ENCODE measurements at places on chromosomes 5 and 9. TPM values are rescaled to one million over a fixed set of nuclear protein-coding genes. Genes with fewer than 3 reads are reported as not detected.

DNA sequence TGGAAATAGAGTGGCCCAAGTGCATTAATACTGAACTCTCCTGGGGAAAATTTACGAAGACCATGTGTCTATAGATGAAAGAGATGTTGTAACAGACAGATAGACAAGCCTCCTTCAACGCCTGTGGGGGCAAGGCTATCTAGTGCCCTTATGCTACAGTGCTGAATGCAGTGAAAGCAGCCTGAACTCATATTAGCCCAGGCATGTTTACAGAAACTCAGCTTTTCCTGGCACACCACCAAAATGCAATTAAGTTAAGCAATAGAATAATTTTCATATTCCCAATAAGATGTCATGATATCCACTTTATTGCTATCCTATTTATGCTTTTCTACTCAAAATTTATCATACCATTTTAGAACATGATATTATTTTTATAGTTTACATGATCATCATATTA is 277.0 kb downstream of the DIRAS2 start:
- no peak for DNase-seq

DNA sequence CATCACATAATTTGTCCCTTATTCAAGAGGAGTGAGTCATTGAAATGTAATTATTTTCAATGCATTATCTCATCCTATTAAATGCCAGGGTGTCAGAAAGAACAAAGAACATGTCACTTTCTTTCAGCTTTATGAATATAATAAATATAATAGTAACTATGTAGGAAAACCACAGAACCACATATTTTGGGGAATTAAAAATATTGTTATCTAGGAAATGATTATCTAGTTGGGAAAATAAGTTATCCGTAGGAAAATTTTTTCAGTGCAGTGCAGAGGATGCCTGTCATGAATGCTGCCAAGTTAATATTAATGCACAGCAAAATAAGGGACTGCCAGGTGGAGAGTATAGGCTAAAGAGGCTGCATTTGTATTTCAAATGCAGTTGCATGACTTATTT is 844.8 kb downstream of the MAT2B start:
- no peak for DNase-seq

Gene PCDHGA6
- 4.0 TPM for total RNA-seq

Gene IFNA21
- total RNA-seq: not detected

Data from breast epithelium (tissue), 4 donors.